ENCODE measurements at places on chromosomes 1 and 21. TPM values are rescaled to one million over a fixed set of nuclear protein-coding genes. Genes with fewer than 3 reads are reported as not detected.

PLXNA2 gene
- total RNA-seq: 6.7 TPM

STYXL2 gene
- total RNA-seq: 0.08 TPM

BEST4 gene
- not detected for total RNA-seq

GBP5 gene
- total RNA-seq: not detected

SERBP1 gene
- total RNA-seq: 624 TPM

TMEM240 gene
- not detected for total RNA-seq

COL16A1 gene
- 59.6 TPM for total RNA-seq

PPFIA4 gene
- 3.5 TPM for total RNA-seq

DMBX1 gene
- total RNA-seq: not detected

BTBD19 gene
- 11.7 TPM for total RNA-seq

FBLIM1 gene
- 3.1 TPM for total RNA-seq

SPRR1B gene
- not detected for total RNA-seq

ZNF672 gene
- total RNA-seq: 35.4 TPM

SPRR2G gene
- not detected for total RNA-seq

RNU1-2 gene
- under 0.01 TPM for total RNA-seq

ETV3 gene
- total RNA-seq: 33.1 TPM

COL11A1 gene
- 0.30 TPM for total RNA-seq
